Aorta (tissue), 5 donors: ENCODE measurements at places on chromosomes 6 and 20. TPM values are rescaled to one million over a fixed set of nuclear protein-coding genes. Genes with fewer than 3 reads are reported as not detected.

DNA sequence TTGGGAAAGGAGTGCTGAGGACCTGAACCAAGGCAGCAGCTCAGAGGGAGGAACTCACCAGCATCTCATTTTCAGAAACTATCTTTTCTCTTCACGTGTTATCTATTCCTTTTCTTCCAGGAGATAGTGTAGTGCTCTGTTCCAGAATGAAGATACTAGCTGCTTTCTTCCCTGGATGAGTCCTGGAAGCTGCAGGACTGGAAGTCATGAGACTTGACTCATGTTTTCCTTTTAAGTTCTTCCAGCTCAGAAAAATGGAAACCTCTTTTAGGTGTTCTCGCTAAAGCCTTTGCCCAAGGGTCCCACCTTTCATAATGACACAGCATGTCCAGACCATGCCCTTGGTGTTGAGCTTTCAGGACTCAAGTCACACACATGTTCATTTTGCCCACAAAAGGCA is 106.7 kb downstream of the UNC5CL start:
- no peak for DNase-seq

DNA sequence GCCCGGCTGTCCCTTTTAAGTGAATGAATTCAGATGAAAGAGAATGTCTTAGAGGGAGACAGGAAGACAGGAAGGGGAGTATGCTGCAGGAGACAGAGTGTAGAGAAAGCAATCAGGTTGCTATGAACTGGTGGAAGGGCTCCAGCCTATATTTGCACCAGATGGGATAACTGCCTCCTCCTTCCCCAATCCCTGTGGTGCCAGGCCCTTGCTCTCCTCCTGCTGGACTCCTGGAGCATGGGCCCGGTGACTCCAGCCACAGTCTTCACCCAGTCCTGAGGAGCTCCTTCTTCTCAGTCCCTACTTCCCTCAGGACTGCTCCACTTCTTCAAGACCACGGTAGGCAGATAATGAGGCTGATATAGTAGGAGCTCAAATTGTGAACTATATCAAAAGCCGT is 91.8 kb downstream of the TMEM200A start:
- no peak for DNase-seq

DNA sequence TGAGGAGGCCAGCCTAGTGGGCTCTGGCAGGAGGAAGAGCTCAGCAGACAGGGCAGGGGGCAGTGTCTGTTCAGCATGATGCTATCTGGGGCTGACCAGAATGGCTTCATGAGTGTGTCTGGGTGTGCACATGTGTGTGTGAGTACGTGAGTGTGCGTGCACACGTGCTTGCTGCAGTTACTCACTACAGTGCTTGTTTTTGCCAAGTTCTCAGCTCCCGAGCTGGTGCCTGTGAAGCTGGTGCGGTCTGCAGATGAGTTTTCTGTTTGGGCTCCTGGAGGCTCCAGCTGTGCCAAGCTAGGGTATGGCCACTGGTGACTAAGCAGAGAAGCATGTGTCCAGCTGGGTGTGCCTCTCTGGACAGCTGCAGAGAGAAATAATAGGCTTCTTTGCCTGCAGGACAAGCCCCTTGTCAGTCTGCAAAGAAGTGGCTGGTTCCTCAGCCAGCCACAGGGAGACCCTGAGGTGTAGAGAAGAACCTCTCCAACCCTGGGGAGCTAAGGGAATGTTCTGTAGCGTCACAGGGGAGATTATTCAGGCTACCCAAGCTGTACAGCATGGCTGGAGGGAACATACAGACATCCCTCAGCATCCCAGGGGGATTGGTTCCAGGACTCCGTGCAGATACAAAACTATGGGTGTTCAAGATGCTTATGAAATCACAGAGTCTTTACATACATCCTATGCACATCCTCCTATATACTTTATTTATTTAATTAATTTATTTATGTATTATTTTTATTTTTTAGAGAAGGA is 40.2 kb upstream of the FAM50B start:
- peak; percentile 89 for DNase-seq

GRCh38 chr6:26311385-26312095 is 53.5 kb upstream of the BTN3A2 start:
- DNase-seq = no peak

GRCh38 chr6:137102050-137102848 is 57.5 kb upstream of the IL20RA start:
- no peak for DNase-seq

The CDH26 gene
- total RNA-seq = 2.8 TPM

The NKX2-2 gene
- not detected for total RNA-seq
